ENCODE measurements at places on chromosomes 2 and 18.

DNA sequence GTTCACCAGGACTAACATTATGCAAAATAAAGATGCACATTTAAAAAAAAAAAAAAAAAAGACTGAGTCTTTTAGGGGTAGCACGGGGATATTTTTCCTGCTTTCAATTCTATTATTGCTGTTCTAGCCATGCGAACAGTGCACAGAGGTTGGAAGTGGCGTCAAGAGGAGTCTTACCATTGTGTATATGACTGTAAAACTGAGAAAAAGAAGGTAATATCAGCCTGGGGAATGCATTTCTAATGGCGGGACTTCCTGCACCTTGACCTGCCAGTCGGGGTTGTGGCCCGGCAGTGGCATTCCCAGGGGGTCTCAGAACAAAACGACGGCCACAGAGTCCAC, 48.5 kb upstream of the ATP6V1B1 start:
- no peak for DNase-seq

- no peak for DNase-seq
Observed at GRCh38 chr2:239220341-239220740, 180.5 kb downstream of the HDAC4 start.

DNA sequence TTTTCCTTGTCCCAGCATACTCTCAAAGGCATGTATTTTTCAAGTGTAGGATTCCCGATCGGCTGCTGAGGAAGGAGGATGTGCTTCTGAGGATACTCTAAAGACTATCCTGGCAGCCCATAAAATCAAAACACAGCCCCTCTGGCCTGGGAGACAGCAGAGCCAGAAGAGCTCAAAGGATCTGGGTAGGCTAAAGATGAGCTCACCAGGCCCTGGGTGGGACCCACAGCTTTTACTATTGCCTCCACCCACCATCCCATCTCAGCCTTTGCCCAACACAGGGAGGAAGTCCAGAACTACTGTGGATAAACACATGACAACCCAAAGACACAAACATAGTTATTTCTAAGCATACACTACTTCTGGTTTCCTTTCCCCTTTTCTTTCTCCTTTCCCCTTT, 79.1 kb upstream of the ZFP36L2 start:
- DNase-seq = no peak

DNA sequence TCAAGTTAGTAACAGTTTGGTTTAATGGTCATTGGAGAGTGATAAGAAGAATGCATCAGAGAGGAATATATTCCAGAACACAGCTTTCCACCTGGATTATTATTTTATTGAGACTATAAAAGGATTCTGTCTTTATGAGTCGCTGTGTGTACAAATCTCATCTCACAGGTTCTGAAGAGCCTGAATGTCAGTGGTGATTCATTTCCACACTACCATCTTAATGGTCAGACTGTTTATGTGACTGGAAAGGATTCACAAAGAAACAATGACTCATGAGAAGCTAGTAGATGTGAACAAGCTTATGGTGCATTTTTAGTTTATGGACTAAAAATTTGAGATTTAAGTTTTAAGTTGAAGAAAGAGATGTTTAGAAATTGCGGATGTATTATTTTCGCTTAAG, 685.4 kb upstream of the NRXN1 start:
- peak; percentile 97 for DNase-seq

GRCh38 chr2:206086716-206087350, 859 bp upstream of the INO80D start:
- no peak for DNase-seq

GRCh38 chr2:12719400-12720277, 2.9 kb downstream of the TRIB2 start:
- DNase-seq = peak; percentile 85

- DNase-seq = no peak
Observed at GRCh38 chr2:211609127-211609526, 929.5 kb downstream of the ERBB4 start.

DNA sequence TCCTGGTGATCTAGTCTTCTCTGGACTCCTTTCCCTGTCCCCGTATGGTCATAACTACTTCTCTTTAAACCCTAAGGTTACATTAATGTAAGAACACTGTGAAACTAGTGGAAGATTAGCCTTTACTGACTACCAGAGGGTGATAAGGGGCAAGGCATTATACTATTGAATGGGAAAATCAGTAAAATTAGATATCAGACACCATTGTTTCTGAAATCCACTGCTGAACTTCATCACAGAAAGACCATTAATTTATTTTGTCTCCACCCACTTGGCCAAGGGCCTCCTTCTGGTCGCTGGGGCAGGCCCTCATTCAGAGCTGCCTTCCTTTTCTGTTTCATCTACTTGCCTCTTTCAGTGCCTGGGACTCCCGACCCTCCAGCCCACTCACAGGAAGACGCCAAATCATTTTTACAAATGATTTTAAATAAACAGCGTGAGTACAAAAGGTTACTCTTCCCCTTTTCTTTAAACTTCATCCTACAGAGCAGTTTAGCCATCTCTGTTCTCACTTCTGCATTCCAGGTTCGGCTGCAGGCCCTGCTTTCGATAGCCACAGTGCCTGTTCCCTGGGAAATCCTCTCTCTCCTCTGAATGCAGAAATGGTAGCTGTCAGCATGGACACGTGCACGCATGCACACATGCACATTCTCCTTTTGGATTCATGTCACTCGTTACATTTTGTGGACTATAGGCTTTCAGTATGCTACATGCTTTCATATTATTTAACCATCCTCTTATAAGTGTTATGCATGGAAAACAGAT, 70.3 kb upstream of the DOCK10 start:
- DNase-seq = no peak

GRCh38 chr2:91477731-91478672, 2786.5 kb downstream of the RPIA start:
- DNase-seq = peak; percentile 9

GRCh38 chr2:177606636-177607035, 214.1 kb downstream of the AGPS start:
- DNase-seq = peak; percentile 47

DNA sequence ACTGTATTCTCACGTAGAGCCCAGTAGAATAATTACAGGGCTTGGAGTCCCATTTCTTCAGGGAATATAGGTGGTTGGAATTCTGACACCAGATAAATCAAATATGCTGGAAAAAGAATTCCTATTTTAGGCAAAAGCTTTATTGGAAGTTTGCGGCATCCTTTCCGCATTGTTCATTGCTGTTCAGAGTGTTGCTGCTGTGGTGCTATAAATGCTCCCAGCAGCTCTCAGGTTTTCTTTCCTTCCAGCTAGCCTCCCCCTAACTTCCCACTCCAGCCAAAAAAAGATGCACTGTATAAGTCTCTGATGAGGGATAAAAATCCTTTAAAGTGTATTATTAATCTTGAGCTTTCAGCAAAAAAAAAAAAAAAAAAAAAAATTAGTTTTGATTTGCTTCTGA, 25.5 kb upstream of the POLR1B start:
- no peak for DNase-seq

DNA sequence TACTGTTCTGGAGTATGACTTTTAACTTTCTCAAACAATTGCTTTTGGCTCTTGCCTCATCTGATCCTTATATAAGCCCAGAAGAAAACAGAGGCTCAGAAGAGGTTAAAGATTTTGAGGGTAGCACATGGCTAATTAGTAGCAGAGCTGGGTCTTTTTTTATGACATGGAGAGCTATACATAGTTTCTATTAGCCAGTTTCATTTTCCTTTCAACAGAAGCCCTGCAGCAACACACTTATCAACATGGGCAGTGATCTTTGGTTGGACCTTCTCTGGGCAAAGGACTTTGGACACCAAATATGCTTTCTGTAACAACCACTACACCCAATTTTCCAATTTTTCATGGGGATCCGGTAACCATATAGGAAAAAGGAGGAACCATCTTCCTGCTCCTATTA, 64.9 kb downstream of the NCKAP5 start:
- DNase-seq = no peak

GRCh38 chr2:208713066-208713745, 306.6 kb downstream of the PTH2R start:
- no peak for DNase-seq

DNA sequence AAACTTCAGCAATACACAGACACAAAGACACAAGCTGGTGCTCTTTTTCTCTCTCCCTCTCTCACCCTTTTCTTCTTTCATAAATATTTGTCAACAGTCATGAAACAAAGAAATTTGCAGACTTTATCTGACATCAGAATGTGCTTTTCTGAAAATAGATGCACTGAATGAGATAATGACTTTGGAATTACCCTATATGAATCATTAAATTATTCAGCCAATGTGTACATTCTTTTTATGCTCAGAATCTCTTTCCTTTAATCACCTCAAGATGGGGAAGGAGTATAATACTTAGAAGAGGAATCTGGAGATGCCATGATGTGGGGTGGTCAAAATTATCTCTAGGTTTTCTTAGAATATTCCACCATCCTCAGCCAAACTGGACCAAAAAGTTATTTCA, 289.9 kb downstream of the LRRTM1 start:
- DNase-seq = peak; percentile 22

DNA sequence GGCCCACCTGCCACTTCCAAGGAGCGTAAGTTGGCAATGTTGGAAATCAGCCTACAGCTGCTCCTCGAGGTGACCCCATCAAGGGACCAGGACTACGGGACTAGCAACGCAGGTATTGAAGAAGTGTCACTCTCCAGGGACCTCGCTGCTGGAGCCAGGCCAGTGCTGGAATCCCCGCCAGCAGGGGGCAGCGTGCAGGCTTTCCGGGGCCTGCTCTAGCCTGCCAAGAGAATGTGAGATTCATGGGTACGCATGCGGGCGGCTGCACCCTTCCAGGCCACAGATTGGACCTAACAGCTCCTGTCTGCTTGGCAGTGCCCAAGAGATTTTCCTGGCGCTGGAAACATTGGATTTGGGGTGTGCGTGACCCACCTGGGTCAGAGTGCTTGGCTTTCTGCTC, 182.8 kb upstream of the RAB12 start:
- no peak for DNase-seq

- DNase-seq = peak; percentile 95
Observed at GRCh38 chr18:23225503-23225902, 90.2 kb downstream of the CABLES1 start.

DNA sequence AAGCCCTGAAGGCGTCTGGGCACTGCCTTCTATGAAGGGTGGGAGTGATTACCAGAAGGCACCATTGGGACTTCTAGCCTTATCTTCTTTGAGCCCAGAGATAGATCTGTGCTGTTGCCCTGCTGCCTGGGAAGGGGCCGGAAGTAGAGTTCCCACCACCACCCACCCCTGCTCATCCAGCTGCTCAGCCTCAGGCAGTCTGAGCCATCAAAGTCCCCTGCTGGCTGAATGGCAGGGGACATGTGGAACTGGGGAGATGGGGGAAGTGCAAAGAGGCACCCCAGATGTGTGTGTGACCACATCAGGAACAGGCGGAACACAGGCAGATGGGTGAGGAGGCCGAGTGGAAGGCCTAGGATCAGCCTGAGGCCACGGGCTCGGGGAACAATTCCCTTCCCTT, 3.3 kb upstream of the WNT10A start:
- DNase-seq = no peak

GRCh38 chr18:45386041-45386655, 229.1 kb upstream of the SLC14A2 start:
- DNase-seq = peak; percentile 6

DNA sequence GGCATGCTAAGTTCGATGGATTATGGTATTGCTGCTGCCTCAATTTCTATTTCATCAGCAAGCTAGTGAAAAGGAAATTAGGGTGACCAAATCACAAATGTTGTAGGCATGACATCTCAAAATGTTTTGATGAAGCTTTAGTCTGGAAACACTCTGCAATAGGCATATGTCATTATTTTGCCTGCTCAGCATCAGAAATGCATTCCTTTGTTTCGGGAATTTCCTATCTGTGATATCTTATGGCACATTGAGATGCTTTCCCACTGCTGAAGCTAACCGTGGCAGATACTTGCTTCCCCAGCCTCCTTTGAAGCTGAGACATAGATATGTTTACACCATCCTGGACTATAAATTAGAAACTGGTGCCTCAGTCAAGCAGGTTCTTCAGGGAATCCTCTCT, 119.7 kb downstream of the CDC42EP3 start:
- no peak for DNase-seq

DNA sequence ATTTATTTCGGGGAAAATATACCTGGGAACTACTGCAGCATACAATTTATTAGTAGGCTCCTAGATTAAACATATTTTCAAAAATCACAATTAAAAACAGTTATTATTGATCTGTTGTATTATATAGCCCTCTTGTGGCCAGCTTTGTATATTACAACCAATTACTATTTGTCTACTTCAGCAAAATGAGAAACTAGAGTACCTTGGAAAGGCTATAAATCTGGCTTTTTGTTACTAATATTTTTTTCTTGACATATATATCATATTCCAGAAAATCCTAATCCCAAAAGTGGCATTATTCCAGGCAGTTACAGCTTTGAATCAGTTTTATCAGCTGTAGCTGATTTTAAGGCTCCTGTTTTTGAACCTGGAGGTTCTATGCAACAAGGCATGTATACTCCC, 101.2 kb downstream of the UBR3 start:
- peak; percentile 63 for DNase-seq

DNA sequence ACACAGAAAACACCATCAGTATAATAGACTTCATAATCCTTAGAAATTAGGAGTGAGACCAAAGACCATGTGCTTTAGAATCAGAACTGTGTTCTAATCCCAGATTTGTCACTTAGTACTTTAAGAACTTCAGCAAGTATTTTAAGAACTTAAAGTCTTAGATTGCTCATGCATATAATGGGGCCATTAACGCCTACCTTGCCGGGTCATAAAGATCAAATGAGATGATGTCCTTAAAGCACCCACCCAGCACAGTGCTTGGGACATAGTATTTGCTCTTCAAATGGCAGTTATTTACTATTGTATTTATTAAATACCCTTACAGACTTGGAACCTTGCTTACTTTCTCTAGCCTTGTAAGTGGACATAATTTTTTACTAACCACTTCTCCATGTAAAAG, 156.1 kb downstream of the GREB1L start:
- no peak for DNase-seq

DNA sequence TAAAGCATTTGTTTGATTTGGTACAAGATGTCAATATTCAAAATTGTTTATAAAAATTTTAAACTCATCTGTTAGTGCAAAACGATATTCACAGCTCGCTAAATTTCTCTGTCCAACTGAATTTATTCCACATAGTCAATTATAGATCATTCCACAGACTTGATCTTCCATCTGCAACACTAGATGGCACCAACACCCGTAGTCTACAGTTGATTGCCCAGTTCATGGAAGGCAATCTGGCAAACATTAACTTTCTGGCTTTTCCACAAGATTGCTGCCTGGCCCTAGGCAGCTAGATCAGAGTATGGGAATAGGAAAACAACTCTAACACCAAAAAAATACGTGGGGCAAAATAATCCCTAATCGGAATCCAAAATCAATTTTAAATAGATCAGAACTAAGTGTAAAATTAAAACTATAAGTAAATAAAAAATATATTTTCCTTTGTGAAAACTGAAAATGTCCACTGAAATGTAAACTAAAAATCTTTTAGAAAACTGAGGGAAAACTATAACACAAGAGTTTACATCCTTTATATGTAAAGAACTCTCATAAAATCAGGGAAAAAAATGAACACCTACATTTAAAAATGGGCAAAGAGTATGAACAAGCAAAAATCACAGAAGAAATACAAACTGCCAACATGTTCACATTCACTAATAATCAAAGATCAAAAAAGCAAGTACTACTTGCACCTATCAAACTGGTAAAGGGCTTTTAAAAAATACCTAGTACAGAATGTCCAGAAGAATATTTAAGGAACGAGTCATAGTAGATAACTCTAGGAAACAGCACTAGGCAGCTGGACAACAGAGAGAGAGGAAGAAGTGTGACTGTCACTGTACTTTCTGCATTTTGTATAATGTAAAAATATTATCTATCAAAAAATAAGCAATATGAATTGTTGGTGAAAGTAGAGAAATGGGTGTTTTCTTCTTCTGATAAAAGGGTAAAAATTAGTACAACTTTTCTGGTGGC, 35.0 kb downstream of the RTN4 start:
- DNase-seq = peak; percentile 66

- no peak for DNase-seq
Observed at GRCh38 chr2:32562906-32563305, 64.9 kb upstream of the TTC27 start.
